ENCODE measurements at places on chromosomes 16 and 17.

GRCh38 chr17:82330322-82331239, 3.0 kb downstream of the SECTM1 start:
- DNase-seq = peak; percentile 40

DNA sequence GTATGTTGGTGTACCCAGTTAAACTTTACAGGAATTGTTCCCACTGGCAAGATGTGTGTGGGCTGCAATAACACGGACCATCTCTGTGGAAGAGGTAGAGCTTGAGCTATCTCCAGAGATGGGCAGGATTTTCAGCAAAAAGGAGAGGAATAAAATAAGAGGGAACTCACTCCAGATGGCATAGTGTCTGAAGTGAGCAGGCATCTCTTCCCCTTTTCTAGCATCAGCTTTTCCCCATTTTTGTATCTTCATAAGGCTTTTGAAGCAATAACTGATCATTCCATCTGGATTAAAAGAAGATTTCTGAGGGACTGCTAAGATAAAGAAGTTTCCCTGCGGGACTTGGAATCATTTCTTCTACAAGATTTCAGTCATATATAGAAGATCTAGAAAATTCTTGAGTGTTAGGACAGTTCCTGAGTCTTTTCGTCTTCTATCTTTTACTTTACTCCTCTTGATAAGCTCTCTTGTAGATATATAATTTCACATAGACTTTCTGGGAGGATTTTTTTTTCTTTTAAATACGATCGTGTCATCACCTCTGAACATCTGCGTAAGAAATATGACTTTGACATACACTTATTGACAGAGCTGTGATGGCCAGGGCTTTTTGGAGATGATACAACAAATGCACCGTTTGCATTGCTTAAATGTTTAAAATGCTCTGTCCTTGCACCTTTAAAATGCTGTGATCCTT, 2.1 kb downstream of the CPD start:
- no peak for DNase-seq

- no peak for DNase-seq
Observed at GRCh38 chr16:27799896-27800295, 250.0 kb downstream of the KATNIP start.

DNA sequence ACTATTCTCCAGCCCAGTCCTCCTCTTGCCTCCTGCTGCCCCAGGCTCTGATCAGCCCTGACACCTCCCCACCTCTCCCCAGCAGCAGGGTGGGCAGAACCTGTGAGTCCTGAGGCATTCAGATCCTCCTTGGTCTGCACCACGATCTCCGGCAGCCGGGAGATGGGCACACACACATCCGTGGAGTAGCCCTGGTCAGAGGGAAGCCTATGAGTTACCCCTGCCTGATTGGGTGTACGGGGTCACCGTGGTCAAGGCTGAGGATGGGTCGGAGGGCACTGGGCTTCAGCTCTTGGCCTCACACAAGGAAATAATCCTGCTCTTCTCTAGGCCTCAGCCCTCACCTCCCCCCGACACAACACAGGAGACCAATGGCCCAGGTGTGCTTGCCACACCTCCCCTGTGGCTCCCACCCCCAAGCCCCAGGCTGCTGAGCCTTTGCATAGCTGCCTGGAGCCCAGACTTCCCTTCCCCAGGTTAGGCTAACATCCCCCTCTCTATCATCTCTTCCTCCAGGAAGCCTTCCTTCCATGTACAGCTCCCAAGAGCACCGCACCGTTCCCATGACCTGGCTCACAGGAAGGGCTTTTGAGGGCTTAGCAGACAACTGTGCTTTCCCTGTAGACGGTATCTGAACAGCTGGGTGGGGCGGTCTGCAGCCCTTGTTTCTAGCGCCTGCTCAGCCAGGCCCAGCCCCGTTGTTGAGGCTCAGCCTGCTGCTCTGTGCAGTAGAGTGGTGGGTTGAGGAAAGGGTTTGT, 3.7 kb downstream of the LDHD start:
- DNase-seq = no peak

- DNase-seq = no peak
Observed at GRCh38 chr16:70151391-70151790, 22.2 kb upstream of the CLEC18C start.

DNA sequence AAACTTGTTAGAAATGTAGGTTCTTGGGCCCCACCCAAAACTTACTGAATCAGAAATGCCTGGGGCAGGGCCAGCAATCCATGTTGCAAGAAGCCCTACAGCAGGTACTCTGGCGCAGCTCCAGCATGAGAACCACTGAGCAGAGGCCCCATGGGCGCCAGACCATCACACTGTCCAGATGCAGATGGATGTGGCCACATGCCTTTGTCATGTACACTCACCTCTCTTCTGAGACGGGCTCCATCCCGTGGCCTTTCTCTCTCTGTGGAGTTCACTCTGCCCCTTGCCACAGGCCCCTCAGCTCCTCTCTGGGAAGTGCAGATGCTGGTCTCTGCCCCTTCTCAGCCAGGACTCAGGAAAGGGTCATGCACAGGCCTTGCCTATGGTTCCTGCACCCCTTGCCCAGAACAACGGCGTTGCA, 2.3 kb upstream of the CCNF start:
- DNase-seq = no peak

- DNase-seq = peak; percentile 65
Observed at GRCh38 chr17:12256380-12256995, 235.8 kb downstream of the MAP2K4 start.

- no peak for DNase-seq
Observed at GRCh38 chr17:82301916-82302567, 15.4 kb downstream of the CD7 start.

GRCh38 chr17:14933676-14934075, 331.4 kb downstream of the PMP22 start:
- no peak for DNase-seq

GRCh38 chr17:67129283-67129682, 84.9 kb downstream of the CACNG1 start:
- no peak for DNase-seq

GRCh38 chr16:82814059-82814458, 187.3 kb downstream of the CDH13 start:
- no peak for DNase-seq

GRCh38 chr16:67169642-67170167, 633 bp upstream of the NOL3 start:
- peak; percentile 49 for DNase-seq

DNA sequence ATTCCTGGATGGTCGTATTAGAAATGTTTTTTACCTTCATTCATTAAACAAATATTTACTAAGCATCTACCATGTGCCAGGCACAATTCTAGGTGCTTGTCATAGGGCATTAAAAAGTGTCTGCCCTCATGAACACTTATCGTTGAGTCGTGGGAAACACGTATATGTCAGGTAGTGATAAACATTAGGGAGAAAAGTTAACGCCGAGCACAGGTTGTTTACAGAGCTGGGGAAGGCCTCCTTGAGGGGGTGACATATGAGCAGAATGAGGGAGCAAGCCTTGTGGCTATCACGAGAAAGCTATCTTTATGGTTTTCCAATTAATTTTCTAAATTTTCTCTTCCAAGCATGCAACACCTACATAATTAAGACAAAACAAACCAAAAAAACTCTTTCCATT, 985 bp upstream of the ZNF213 start:
- no peak for DNase-seq

DNA sequence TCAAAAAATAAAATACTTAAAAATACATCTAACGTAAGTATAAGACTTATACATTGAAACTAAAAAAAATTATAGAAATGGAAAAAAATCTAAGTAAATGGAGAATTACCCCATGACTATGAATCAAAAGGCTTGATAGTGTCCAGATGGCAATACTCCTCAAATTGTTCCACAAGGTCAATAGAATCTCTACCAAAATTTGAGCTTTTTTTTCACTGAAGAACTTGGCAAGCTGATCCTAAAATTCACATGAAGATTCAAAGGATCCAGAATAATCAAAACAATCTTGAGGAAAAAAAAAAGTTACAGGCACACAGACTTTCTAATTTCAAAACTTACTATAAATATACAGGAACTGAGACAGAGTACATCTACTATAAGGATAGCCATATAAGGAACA, 448.4 kb upstream of the CDH11 start:
- peak; percentile 10 for DNase-seq

DNA sequence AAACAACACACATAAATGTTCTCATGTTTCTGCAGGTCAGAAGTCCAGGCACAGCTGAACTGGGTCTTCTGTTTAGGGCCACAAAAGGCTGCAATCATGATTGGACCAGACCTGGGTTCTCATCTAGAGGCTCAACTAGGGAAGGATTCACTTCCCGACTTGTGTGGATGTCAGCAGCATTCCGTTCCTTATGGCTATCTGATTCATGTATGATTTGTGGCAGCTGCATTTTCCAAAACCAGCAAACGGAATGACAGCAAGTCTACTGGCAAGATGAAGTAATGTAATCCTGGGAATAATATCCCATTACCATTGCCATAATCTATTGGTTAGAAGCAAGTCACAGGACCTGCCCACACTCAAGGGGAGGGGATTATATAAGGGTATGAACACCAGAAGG, 22.1 kb downstream of the CEP112 start:
- DNase-seq = peak; percentile 10

DNA sequence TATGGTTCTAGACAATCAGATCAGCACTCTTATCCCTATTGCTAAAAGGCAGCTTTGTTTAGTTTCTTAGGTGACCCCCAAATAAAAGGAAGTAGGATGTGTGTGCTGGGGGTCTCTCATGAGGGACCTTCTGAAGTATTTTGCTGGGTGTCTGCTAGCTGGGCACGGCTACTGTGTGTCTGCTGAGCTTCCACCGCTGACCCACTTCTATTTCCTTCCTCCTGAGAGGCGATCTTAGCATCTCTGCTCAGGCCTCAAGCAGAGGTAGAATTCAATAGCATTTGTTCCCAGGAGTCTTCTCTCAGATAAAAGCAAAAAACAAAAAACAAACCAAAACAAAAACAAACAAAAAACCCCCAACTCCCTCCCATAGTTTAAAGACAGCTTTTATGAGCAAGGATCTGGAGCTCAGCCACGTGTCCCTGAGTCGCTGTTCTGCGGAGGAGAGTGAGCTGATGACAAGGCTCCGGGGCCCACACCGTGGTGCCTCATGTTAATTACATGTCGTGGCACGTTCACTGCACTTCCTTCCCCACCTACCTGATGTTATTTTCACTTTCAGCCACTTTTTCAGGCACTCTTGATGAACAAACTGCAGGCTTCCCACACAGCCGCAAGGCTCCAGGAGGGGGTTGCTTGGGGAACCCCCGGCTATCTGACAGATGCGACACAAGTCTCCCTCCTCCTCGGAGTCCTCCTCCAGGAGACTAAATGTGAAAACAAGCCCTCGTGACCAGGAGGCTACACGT, 83.5 kb downstream of the MARCHF10 start:
- DNase-seq = peak; percentile 38

- DNase-seq = no peak
Observed at GRCh38 chr17:42304187-42305030, 16.1 kb downstream of the STAT5A start.

DNA sequence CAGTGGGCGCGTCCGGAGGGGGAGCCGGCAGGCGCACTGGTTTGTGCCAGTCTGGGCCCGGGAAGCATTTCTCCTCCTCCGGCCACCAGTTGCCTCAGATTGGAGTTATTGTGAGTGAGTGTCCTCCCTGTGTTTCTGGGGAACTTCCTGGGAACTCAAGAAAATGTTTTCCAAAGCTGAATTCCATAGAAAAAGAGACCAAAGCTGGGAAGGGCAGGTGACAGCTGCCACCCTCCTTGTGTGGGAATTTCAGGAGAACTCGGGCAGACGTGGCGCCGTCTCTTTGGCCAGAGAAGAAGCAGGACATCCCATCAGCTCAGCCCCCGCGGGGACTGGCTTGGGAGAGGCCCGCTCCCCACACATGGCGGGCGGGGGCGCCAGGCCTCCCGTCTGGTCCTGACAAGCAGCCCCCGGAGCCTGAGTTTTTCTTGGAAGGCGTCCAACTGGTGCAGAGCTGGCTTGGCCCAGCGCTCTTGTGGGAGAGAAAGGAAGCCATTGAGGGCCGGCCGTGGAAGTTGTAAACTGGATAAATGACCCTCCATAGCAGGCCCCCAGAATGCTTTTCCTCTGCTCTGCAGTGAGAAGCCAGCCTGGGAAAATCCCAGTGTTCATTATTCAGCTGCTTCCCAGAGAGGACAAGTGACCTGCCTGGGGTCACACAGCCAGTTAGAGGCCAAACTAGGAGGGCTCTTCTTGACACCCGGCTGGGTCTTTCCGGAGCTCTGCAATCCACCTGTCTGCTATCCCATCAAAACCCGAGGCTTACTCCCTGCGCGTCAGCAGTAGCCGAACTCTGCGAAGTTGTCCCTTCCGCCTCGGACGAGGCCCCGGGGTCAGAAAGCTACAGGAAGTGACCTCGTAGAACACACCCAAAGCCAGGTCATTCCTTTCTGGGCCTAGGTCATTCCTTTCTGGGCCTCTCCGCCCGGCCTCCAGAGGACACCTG, 39.2 kb upstream of the GSE1 start:
- peak; percentile 71 for DNase-seq

GRCh38 chr17:34542700-34543336, 36.6 kb upstream of the TMEM132E start:
- DNase-seq = peak; percentile 12

GRCh38 chr16:47928008-47928407, 227.8 kb downstream of the ABCC12 start:
- DNase-seq = no peak

DNA sequence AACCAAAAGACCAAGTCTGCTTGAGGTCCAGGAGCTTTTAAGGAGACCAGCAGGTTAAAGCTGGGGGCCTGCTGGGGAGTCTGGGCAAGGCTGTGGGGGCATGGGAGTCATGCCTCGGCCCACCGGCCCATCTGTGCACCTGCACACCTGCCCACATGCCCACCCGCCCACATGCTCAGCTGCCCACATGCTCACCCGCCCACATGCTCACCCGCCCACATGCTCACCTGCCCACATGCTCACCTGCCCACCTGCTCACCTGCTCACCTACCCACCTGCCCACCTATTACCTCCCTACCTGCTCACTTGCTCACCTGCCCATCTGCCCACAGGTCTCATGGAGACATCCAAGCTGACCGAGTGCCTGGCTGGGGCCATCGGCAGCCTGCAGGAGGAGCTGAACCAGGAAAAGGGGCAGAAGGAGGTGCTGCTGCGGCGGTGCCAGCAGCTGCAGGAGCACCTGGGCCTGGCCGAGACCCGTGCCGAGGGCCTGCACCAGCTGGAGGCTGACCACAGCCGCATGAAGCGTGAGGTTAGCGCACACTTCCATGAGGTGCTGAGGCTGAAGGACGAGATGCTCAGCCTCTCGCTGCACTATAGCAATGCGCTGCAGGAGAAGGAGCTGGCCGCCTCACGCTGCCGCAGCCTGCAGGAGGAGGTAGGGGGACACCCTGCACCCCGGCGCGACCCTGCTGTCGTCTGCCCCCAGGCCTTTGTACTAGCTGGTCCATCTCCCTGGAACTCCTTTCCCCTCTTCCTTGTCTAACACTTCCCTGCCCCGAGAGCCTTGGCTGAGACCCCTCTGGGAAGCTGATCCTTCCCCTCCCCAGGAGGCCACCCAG, 14.0 kb downstream of the CARD14 start:
- DNase-seq = no peak

- peak; percentile 18 for DNase-seq
Observed at GRCh38 chr16:58848662-58849002, 114.5 kb upstream of the GOT2 start.

GRCh38 chr17:8338753-8339140, 893 bp upstream of the ODF4 start:
- peak; percentile 36 for DNase-seq
